NCI-H1417 treated with DMSO at 0.1 percent for 48 hours (cell line): ENCODE measurements at places on chromosomes 2 and 18.

DNA sequence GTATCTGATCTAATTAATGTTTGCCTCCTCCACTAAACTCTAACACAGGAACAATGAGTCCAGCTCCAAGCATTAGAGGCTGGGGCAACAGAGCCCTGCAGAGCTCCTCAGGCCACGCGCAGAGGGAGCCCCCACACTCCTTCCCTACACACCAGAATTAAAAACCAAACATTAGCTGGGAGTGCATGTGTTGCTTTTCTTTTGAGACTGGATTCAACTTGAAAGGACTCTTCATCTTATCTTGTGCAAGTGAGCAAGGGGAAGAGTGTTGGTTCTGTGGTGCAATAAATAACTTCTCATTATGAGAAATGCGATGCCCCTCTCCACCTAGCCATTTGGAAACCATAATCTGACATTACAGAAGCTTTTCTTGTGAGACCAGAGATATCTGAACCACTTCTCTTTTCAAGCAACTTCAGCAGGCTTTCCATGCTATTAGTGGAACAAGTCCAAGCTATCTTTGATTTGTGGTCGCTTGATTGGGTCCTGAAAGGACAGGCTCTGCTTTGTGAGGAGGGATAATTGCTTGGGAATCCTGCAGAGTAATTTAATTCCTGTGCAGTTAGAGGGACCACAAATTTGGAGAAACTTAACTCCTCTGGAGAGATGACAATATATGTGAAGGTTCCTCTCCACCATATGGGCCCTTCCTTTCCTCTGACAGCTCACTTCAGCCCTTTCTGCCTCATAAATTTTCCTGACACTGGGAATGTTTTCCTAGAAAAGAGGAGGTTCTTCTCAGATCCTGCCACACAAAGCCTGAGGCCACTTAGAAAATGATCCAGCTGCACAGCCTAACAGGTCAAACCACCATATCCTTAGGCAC is 112.5 kb downstream of the ATL2 start:
- DNase-seq: no peak

DNA sequence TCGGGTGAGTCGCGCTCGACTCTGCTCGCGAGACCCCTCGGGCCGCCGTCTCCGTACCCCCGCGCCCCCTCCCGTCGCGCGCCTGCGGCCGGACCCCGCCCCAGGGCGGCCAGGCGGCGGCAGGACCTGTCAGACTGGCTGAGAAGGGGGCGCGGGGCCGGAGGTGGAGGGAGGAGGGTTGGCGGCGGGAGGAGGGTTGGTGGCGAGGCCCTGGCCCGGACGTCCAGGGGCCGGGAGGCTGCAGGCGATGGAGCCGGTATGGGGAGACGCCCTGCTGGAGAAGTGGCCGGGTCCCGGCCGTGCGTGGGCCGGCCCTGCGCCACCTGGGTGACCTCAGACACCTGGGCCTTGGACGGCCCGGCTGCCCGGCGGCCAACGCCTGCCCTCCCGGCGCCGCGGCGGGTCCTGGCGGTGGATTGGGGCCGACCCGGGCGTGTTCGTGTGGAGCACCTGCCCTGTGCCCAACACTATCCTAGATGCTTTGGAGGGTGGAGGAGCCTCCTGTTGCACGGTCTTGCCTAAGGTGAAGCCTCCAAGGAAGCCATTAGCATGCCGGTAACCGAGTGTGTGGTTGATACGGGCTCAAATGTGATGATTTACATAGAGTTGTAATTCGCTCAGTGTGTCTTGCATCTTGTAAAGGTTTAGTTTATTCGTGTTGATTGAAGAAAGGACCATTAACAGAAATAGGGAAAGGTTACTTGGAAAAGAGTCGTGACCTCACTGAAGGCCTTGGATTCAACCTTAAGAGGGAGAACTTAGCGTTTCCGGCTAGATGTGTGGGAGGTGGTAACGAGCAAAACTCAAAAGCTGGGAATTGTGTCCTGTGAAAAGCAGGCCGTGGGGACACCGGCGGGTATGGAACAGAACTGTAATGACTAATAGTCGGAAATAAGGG is 550 bp downstream of the MYL12B start:
- DNase-seq: no peak

- no peak for DNase-seq
Observed at GRCh38 chr2:222859786-222860612, 837 bp upstream of the ACSL3 start.

- no peak for DNase-seq
Observed at GRCh38 chr2:133660510-133660909, 92.2 kb upstream of the NCKAP5 start.

GRCh38 chr2:206324869-206325268 is 50.4 kb downstream of the ZDBF2 start:
- no peak for DNase-seq

GRCh38 chr2:17519486-17519885 is 1.2 kb upstream of the RAD51AP2 start:
- DNase-seq: no peak

- DNase-seq: no peak
Observed at GRCh38 chr2:203934041-203934492, 2.5 kb upstream of the ICOS start.

GRCh38 chr2:31148514-31148913 is 10.3 kb upstream of the GALNT14 start:
- DNase-seq: no peak

GRCh38 chr2:181152226-181152625 is 171.8 kb downstream of the UBE2E3 start:
- no peak for DNase-seq

GRCh38 chr2:237731663-237732062 is 66.9 kb upstream of the RBM44 start:
- DNase-seq: no peak

- DNase-seq: no peak
Observed at GRCh38 chr2:131112529-131112928, 7.4 kb downstream of the PLEKHB2 start.

DNA sequence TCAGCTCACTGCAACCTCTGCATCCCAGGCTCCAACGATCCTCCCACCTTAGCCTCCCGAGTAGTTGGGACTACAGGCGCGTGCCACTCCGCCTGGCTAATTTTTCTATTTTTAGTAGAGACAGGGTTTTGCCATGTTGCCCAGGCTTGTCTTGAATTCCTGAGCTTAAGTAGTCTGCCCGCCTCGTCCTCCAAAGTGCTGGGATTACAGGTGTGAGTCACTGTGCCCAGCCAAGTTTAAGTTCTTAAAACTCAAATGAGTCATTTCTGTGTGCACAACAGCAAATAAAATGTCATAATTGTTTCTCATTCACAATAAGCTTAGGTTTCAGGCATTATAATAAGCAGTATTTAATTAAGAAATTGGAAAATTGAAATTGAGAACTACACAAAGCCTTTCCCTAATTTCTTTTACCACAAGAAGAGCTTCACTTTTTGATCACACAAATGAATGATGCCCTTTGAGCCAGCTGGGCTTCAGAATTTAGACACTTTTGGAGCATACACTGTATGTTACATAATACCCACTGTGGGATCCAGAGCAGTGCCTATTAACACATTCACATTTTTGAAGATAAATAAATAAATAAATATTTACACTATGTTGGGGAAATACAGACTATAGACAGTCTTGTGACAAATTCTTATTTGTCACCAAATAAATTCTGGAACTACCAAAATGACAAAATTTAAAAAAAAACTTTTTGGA is 8.6 kb upstream of the ME2 start:
- DNase-seq: no peak

DNA sequence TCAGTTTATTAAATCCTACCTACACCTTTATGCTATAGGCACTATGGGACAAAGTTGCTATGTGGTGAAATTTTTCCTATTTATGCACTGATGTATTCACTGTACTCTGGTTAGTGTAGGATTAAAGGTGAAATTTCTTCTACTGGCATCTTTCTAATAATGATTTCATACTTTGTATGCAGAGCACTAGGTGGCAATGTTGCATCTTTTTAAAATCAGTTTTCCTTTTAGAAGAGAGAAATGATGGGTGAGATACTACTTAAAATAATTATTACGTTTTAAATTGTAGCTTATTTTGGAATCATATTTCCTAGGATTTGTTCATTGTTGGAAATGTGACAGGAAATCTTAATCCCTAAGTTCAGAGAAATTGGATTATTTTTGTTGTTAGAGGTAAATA is 150.9 kb downstream of the CD8B2 start:
- no peak for DNase-seq

- DNase-seq: no peak
Observed at GRCh38 chr18:13536578-13536977, 189.8 kb downstream of the FAM210A start.
